Muscle of arm (tissue), 14 donors: ENCODE measurements at places on chromosomes 13 and 19.

GRCh38 chr13:45335397-45336024 lies 5.5 kb downstream of the TPT1 start:
- no peak for DNase-seq

DNA sequence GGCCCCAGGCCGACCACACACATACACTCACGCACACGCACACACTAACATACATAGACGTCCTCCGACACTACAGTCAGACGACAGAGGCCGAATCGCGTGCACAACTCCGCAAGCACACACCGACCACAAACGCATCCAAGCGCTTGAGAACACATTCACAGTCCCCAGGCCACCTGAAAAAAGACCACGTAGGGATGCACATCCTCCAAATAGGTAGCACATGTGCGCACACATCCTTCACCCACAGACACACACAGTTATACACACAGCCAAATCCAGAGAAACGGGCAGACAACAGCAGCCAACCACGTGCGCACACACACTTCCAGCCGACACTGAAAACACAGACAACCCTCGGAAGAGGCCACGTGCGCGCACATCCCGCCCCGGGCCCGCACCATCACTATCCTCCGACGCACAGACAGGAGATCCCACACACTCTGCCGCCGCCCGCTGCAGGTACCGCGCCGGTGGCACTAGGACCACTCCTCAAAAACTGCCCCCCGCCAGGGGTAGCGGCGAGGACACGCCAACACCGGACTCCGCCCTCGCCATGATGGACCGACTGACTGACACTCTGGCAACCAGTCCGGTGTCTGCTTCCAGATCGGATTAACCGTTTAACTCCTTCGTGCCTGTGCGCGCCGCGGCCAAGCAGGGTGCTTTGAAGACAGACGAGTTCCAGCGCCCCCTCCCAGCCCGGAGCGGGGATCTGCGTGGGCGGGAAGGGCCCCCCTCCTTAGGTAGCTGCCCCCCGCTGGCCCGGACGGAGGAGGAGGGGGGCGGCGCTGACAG lies 493 bp upstream of the PDE4A start:
- DNase-seq, result no peak

DNA sequence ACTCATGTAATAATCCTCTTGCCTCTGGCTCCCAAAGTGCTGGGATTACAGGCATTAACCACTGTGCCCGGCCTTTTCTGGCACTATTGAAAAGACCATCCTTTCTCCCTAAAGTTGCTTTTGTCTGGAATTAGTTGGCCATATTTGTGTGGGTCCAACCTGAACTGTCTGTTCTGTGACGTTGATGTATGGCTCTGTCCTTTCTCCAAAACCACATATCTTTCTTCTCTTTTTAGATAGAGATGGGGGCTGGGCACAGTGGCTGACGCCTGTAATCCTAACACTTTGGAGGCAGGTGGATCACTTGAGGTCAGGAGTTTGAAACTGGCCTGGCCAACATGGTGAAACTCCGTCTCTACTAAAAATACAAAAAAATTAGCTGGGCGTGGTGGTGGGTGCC lies 17.9 kb downstream of the DNM2 start:
- DNase-seq, result no peak

GRCh38 chr19:50515168-50515561 lies 1.5 kb upstream of the ASPDH start:
- DNase-seq, result no peak

- DNase-seq, result no peak
Observed at GRCh38 chr13:109870696-109871370, 84.5 kb upstream of the IRS2 start.

GRCh38 chr13:67204764-67205163 lies 25.4 kb downstream of the PCDH9 start:
- no peak for DNase-seq

- no peak for DNase-seq
Observed at GRCh38 chr19:38664503-38665211, 17.2 kb downstream of the ACTN4 start.

DNA sequence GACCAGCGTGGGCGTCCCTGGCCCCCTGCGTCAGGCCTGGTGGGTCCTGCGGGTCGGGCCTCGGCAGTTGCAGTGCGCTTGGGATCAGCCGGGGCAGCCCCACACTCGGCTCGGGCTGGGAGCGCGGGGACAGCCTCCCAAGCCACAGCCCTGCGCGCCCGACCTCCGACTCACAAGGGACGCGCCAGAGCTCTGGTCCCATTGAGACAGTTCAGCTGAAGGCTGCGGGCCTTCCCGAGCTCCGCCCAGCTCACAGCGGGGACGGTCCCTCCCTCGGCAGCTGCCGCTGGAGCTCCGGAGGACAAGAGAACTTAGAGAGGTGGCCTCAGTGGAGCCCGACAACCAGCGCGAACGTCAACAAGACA lies 45.7 kb upstream of the ZNF730 start:
- peak; percentile 38 for DNase-seq

DNA sequence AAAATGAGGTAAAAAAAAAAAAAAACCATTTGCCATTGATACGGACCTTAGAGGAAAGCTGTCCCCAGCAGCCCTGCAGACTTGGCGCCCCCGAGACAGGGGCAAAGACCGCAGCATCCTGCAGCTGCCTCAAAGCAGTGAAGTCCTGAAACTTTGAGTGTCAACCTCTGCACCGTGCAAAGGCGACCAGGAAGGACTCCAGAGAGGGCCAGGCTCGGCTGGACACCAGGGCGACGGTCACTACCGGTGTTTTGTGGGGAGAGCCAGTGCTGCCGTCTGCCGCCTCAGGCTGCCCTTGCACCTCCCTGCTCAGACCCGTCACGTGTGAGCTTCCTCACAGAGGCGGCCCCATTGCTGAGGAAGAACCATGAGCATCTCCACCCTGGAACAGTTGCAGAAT lies 146.7 kb upstream of the SPACA7 start:
- no peak for DNase-seq

DNA sequence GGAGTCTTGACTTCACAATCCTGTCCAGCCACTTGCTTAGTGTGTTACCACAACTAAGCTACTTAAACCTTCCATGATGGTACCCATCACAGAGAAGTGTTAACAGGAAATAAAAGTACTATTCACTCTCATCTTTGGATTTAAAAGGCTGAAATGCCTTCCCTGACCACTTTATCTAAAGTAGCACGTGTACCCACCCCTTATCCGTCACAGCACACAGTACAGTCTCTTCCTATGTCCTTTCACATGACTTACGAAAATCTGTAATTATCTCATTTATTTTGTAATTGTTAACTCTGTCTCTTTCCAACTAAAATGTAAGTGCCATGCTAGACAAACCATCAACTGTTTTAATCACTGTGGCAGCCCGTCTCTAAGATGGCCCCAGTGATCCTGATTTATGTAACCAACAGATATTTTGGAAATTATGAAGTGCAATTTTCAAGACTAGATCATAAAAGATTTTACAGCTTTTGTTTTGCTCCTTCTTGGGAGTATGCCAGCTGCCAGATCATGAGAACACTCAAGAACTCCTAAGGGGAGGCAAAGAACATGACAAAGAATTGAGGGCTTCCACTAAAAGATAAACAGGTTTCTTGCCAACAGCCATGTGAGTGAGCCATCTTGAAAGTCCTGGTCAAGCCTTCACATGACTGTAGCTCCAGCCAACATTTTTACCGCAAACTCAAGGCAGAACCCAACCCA lies 44.9 kb downstream of the DIAPH3 start:
- DNase-seq, result no peak
